ENCODE measurements at places on chromosomes 3 and 15. TPM values are rescaled to one million over a fixed set of nuclear protein-coding genes. Genes with fewer than 3 reads are reported as not detected.

DNA sequence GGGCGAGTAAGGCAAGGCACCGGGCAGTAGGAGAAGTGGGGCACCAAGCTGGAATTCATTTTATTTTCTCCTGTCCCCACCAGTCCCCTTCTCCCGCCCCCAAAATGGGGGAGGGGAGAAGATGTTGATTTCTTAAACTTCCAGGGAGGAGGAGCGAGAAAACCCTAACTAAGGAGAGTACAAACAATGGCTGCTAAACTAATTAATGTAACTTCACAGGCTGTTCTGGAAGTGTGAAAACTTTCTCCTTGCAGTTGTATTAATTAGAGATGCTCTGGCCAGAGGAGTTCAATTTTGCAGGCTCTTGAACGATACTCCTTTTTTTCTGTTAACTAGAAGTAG, 11.5 kb downstream of the ZIC4 start:
- peak; percentile 39 for DNase-seq

- DNase-seq, result no peak
Observed at GRCh38 chr15:91870876-91871537, 17.5 kb downstream of the SLCO3A1 start.

DNA sequence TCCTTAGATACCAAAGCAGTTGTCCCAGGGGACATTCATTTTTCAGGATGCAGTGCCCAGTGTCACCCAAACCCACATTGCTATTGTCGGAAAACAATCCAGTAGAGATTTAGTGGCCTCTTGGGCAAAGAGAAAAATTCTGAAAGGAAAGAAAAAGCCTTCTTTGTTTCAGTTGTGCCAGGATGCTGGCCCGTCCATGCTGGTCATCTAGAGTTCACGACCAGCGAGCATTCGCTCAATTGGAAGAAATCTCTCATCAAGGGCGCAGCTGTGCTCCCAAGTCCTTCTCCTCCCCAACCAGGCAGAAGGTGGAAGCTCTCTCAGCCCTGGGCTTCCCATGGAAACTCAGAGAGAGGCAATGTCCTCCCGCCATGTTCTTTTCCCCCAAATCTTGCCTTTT, 123.7 kb downstream of the MTHFS start:
- no peak for DNase-seq

DNA sequence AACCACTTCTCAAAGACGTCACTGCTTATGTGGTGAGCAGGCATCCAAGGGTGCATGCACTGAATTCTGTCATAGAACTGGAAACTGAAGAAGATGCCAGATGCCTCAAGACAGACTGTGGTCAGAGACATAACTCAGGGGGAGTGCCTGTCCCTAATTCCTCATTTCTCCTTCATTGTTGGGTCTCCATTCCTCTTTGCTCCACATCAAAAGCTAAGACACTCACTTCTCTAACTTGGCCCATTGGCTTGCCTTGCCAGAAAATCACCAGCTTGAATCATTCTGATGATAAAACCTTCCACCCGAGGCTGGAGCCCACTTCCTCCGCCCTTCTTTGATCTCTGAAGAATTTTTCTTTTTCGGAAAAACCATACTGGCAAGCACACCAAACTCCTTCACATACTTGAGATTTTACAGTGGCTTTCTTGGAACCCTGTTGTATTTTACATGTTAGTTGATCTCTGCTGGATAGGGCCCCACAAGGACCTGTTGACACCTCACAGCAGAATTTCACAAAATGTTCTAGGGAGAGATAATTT, 69.9 kb downstream of the COL8A1 start:
- no peak for DNase-seq

- DNase-seq, result no peak
Observed at GRCh38 chr15:34297059-34297458, 40.5 kb downstream of the SLC12A6 start.

DNA sequence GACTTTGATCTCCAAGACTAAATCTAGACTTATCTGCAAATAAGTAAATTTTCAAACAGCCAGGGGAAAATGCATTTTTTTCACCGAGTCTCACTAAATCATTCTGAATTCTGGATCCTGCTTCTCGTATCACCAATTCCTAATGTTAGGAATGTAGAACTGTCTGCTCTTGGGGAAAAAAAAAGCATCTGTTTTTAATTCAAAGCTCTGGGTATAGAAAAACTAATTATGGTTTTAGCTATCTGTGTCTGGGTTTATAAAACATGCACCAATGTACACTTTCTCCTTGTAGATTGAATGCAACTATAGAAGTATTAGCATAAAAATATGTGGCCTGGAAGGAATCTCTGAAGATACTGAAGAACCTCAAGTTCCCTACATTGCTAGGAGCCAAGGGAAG, 4.8 kb upstream of the CDAN1 start:
- DNase-seq, result no peak

- no peak for DNase-seq
Observed at GRCh38 chr3:62812631-62813030, 62.6 kb downstream of the CADPS start.

- no peak for DNase-seq
Observed at GRCh38 chr3:53111822-53112221, 18.4 kb downstream of the RFT1 start.

DNA sequence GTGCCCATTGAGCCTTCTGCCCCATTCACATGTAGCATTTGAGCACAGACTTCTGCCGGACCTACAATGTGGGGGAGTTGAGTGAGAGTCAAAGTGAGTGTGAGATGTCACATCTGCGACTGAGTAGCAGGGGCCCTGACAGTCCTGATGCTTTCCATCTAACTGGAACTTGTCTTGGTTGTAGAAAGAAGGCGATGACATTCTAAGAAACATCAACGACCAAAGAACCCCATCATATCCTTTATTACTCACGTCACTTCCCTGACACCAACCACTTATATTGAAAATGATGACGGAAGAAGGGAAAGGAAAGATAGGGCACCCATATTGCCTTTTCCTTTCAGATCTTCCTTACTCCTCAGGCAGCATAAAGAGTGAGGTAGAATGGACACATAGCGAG, 30.5 kb downstream of the SMAD3 start:
- no peak for DNase-seq

GRCh38 chr3:100403362-100404249, 2.3 kb downstream of the LNP1 start:
- DNase-seq, result peak; percentile 35

SPATA12 gene
- total RNA-seq, result 0.10 TPM
